Myocyte (in vitro differentiated cells): ENCODE measurements at places on chromosomes 12 and 14. TPM values are rescaled to one million over a fixed set of nuclear protein-coding genes. Genes with fewer than 3 reads are reported as not detected.
A peak's percentile ranks its signal among the peaks of the same experiment; 100 is the strongest.

DNA sequence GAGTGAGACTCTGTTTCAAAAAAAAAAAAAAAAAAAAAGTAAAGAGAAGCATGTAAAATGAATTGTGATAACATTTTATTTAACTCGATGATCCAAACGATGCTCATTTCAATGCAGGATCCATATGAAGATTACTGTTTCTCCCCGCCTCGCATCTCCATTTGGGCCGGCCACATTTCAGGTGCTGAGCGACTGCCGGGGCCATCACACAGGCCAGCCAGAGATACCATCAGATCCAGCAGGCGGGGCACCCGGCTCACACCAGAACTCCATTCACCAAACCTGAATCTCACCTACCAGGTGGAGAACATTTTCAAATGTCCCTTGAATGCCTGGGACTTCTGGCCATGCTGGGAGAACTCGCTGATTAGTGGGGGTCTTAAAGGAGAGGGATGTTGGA is 18.0 kb upstream of the FZD10 start:
- DNase-seq = no peak

GRCh38 chr12:90261283-90261682 is 552.6 kb upstream of the ATP2B1 start:
- DNase-seq = peak; percentile 94

DNA sequence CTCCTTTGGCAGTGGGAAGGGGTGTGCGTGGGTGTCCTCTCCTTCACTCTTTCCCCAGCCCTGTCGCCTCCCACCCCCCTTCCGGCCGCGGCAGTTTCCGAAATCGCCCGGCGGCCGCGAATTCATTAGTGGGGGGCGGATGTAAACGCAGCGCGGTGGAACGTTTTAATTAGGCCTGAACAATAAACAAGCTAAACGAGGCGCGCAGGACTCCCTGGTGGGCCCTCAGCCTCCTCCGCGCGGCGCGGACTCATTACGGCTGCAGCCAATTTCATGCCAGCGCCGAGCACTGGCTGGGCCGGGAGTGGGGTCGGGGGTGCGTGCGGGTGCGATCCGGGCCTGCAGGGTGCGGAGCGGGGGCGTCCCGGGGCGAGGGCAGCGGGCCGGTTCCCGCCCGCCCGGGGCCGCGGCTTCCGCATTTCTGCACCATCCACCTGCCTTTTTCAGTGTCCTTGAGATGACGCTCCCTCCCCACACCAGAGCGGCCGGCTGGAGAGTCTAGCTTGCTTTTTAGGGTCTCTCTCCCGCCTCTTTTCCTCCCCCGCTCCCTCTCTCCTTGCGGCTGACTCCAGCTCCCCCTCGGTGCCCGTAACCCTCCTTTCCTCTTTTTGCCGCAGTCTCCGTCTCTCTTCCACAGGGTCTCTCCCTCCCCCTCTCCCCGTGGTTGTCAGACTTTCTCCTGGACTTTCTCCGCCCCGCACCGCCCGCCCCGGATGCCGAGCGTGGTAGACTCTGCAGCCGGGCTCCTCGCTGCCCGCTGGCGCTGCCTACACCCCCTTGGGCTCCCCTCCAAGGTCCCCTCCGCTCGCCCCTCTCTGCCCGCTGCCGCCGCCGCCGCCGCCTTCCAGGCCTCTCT is at the start of gene CISTR:
Gene CISTR, minus strand, starts transcription at position 644 of the 856 bp plus-strand sequence.
- DNase-seq = no peak

- DNase-seq = no peak
Observed at GRCh38 chr14:54762296-54762695, 140.3 kb downstream of the GCH1 start.

The PIK3C2G gene
- not detected in 2 replicates for total RNA-seq

GRCh38 chr12:58269476-58269875 is 328.1 kb downstream of the ATP23 start:
- no peak for DNase-seq

- no peak for DNase-seq
Observed at GRCh38 chr14:29097476-29097875, 330.9 kb downstream of the FOXG1 start.

DNA sequence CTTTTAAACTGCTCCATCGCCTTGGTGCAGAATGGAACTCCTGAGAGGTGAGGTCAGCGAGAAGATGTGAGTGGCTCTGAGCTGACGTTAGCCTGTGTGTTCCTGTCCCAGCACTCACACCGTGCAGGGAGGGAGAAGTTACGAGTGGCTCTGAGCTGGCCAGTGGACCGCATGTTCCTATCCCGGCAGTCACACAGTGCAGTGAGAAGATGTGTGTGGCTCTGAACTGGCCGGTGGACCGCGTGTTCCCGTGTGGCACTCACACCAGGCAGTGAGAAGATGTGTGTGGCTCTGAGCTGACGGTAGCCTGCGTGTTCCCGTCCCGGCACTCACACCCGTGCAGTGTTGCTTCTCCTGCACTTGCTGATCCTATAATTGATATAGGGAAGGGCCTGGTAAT is 59.9 kb downstream of the VCPKMT start:
- no peak for DNase-seq

- peak; percentile 76 for DNase-seq
Observed at GRCh38 chr12:123131291-123131832, 19.5 kb downstream of the PITPNM2 start.

GRCh38 chr12:109253913-109254544 is 55.1 kb downstream of the FOXN4 start:
- DNase-seq = no peak

DNA sequence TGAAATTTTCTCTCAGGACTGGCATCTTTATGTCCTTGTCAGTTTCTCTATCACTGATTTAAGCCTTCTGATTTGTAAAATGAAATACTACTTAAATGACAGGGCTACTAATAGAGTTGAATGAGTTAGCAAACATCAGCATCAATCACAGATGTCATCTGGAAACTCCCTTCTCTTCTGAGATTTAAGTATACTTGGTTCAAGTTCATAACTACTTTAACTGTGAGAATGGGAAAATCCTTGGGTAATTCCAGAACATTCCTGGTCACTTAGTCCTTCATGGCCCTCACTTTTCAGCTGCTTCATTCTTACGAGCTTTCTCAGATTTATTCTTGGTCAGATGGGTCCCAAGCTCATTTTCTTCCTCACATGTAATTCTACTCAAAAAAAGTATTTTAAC is 1655.3 kb upstream of the FLRT2 start:
- peak; percentile 59 for DNase-seq

DNA sequence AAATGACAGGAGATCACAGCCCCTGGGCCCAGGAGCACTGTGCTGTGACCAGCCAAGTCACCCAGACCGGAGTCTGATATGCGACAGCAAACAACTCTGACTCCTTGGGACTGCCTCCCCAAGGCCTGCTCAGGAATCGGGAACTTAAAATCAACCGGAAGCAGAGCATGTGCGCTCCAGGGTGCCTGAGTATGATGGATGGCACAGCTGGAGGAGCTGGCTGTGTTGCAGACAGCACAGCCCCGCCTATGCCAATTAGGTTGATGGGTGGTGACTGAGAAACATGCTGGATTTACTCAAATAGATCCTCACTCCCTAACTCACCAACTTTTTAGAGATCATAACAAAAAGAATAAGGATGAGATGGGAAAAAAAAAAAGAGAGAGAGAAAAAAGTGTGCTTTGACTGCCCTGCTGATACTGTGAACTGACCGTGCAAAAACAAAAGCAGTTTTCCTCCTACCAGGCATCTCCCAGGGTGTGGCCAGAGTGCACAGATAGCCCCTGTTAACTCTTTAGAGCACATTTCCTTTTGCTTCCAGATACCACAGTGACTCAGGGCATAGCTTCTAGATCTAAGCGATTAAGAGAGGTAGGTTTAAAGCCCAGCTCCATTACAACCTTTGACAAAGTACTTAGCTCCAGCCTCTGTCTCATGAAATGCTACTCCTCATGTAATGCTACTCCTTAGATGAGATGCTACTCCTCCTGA is 27.4 kb upstream of the STON2 start:
- DNase-seq = peak; percentile 83

DNA sequence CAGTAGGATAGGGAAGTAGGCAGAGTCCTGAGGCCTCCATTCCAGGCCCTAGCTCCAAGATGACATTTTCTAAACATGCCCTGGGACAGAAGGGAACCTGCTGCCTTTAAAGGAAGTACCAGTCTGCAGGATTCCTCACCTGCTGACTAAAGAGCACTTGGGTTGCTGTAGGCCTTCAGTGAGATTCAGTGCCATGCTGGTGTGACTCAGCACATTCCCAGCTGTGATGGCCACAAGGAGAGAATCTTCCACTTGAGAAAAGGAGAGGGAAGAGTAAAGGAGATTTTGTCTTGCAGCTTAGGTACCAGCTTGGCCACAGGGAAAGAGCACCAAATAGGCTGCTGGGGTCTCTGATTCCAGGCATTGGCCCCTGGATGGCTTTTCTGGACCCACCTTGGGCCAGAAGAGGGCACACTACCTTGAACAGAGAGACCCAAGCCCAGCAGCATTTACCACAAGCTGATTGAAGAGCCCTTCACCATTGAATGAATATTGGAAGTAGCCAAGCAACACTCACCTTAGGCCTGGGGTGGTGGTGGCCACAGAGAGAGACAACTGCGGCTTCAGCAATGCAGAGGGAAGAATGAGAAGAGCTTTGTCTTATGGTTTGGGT is 498.3 kb downstream of the KCNH5 start:
- DNase-seq = no peak

The KLRD1 gene
- under 0.01 and 0.03 TPM in 2 replicates for total RNA-seq

DNA sequence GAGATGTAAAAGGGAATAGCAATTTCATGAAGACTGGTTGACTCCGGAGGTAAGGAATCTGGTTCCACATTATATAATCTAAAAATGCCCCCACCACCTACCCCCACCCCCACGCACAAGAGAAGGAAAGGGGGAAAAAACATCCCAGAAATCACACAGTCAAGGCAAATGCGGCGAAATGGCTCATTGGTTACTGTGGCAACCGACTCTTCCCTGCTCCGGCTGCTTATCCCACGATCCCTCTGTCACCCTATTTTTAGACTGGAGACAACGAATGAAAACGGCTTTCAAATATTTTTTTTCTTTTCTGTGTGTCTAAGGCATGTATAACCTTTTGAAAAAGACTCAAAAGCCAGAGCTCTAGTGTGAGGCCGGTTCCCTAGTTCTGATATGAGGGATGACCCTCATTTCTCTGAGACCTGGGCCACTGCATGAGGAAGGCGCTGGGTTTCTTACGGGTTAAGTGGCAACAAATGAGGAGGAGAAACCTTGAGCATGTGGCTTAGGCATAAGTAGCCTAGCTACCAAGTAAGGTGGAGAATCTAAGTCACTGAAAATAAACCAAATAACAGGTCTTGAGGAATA is 148.3 kb upstream of the GRIN2B start:
- DNase-seq = no peak

GRCh38 chr14:84458881-84459280 is 1071.1 kb upstream of the FLRT2 start:
- DNase-seq = no peak

The PRKAB1 gene
- total RNA-seq = 16.6 and 17.3 TPM in 2 replicates
